ENCODE measurements at places on chromosomes 1 and 21.

GRCh38 chr1:156517748-156518147 is 17.2 kb upstream of the MEF2D start:
- no peak for DNase-seq

- no peak for DNase-seq
Observed at GRCh38 chr1:61114178-61114870, 32.0 kb downstream of the NFIA start.

DNA sequence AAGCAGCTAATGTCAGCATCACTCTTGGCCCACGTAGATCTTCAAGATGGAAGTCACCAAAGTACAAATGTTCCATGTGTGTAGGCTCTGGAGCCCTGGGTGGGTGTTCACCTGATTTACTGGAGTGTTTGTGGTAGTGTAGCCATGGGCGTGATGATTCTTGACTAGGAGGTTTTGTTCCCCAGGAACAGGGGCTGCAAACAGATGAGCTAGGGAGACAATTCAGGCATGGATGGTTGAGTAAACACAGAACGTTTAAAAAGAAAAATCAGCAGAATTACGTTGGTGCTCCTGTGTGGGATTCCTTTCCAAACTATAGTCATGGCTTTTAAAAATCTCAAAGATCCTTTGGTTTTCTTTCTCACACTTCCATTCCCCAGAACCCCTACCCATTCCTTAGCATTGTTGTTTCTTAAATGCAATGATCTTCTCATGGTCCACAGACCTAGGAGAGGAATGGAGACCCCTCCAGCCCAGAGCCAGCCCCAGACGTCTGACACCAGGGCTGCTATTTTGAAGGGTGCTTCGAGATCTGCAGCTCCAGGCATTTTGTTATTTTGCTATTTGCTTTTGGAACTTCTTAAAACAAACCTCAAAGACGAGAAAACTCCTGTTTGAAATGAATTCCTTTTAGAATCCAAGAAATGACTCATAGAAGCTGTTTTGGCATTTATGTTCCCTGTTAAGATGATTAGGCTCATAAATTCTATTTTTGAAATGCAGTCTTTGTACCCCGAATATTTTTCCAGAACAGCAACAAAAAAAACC is 115.1 kb downstream of the ETS2 start:
- peak; percentile 79 for DNase-seq

DNA sequence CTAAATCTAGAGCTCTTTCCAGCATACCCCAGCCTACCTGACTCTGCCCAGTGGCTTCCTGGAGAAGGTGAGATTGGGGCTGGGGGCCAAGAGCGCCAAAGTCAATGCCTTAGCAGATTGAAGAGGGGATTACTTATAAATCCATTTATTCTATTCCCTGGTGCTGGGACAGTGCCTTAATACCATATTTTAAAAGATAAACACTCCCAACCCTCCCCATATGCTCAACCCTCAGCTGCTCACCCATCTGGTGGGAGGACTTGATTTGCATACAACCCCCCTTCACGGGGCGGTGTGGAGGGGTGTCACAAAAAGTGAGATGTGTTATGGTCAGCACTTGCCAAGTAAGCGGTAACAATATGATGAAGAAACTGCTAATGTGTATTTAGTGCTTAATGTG is 3.2 kb upstream of the DISP3 start:
- DNase-seq, result no peak

DNA sequence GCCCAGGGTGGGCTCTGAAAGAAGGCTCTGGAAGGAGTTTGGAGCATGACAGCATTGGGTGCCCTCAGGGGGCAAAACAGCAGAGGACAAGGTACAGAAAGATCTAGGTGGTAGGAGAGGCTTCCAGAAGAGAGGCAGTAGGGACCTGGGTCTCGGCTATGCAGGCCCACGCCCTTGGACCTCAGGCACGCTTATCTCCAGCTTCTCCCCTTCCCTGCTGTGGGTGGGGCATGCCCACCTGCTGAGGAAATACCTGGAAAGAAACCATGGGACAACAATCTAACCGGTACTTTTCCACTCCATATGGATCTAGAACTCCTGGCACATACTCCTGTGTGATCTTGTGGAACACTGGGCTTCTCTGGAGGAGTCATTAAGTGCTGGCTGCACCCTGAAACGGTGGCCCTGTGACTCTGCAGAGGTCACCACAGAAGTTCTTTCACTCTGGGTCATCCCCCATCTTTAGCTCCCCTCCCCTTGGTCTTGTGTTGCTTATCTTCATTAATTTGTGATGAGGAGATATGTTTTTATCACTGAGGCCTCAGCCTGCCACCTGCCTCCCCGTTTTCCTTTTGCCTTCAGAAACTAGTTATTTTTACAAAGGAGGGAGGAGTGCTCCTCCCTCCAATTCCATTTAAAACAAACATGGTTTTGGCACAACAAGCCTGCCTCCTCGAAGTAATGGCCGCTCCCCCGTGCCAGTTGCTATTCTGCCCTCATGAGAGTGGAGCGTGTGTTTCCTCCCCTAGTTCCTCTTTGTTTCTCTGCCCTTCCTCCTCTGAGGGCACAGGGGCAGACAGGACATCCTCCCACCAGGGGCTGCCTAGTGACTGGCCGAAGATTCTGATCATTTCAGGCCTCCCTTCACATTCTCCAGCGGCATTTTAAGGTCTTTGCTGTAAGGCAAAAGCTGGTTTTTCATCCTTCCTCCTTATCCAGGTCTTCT is 78.0 kb upstream of the ATP5PO start:
- no peak for DNase-seq

GRCh38 chr1:150076066-150076465 is 8.5 kb downstream of the VPS45 start:
- no peak for DNase-seq

DNA sequence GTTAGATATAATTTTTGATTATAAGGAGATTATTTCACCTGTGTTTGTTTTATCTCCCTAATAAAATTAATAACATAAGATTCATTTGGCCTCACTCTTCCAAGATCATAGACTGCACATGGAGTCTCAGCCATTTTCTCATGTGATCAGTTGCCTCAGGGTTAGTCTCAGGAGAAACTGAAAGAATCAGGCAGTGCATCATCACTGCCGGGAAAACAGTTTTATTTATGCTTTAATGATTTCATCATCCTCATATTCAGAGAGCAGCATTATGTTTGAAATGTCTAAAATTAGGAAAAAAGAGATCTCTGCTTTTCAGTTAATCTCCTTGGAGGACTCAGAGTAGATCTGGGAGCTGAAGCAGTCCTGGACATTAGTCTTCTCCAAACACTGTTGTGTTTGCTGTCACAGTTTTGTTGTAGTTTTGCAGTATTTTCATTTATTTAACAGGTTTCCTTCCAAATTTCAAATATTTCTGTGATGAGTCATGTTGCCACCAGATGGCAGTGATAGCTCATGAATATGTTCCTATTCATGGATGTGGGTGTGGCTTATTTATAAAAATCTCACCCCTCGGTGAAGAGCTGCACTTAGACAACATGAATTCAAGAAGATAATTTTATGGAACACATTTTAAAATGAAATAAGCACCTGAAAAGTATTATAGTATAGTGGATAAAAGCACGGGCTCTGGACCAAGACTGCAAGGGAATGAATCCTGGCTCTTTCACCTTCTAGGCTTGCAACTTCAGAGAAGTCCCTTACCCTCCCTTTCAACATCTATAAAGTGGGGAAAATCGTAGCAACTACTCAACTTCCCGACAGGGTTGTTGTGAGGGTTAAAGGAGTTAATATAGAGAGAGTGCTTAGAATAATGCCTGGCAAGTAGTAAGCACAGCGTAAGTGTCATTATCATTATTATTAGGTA is 31.2 kb downstream of the CHD1L start:
- DNase-seq, result peak; percentile 68

- DNase-seq, result no peak
Observed at GRCh38 chr1:151011154-151011850, 3.1 kb downstream of the PRUNE1 start.

GRCh38 chr1:21278208-21278859 is 11.9 kb downstream of the ECE1 start:
- DNase-seq, result no peak

DNA sequence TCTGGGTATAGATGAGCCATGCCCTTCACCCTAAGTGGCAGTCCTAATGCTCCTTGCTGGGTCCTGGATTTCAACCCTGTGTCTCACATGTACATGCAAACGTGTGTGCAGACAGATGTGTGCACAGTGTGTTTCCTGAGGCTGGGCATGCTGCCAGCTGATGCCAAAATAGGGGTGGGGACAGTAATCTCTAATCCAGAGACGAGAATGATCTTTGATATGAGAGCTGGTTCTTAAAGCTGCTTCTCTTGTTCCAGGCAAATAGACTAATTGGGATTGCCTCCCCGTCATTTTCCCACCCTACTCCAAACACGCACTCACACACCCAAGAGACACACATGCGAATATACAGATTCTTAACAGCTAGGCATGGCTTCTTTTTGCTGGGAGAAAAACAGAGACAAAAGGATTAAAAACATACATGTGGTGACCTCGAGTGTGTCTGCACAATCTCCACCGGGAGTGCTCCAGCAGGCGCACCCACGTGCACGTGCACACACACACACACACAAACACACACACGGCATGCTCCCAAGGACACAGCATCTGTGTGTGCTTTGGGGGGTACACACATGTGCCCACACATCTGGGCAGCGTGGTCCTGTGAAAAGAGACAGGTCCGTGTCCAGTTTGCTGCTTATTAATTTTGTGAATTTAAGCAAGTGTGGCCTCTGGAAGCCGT is 102.1 kb upstream of the ZBTB40 start:
- no peak for DNase-seq

GRCh38 chr1:173669491-173669941 is at the start of gene ANKRD45:
Gene ANKRD45 (minus strand): TSS chr1:173669851. CDS start chr1:173659418, 10,433 bp downstream.
- DNase-seq, result peak; percentile 13

DNA sequence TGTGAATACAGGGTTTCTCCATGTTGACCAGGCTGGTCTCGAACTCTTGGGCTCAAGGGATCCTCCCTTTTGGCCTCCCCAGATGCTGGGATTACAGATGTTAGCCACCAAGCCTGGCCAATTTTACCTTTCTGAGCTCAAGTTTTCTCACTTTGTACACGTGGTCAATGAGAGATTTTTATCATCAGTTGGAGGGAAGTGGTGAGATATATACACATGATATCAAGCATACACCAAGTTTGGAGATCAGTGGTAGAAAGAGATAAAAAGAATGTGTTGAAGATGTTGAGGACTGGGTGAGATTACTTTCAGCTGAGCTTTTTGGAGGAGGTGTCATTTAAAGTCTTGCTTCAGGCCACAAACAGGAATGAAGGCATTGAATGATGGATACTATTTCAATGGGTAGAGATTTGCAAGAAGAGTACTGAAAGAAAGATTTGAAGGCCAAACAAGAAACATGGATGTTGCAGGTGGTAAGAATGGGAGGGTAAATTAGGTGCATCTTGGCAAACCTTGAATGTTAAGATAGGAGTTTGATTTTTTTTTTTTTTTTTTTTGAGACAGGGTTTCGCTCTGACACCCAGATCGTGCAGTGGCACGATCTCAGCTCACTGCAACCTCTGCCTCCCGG is 3.0 kb upstream of the SESN2 start:
- no peak for DNase-seq

- DNase-seq, result peak; percentile 24
Observed at GRCh38 chr1:90133133-90133532, 138.2 kb downstream of the ZNF326 start.

- DNase-seq, result no peak
Observed at GRCh38 chr1:46523496-46524353, 27.7 kb downstream of the KNCN start.

- no peak for DNase-seq
Observed at GRCh38 chr21:27369978-27370571, 403.2 kb upstream of the ADAMTS5 start.

Data from astrocyte of the cerebellum (primary cell).